ENCODE measurements at places on chromosomes 3 and 15. TPM values are rescaled to one million over a fixed set of nuclear protein-coding genes. Genes with fewer than 3 reads are reported as not detected.
A peak's percentile ranks its signal among the peaks of the same experiment; 100 is the strongest.

DNA sequence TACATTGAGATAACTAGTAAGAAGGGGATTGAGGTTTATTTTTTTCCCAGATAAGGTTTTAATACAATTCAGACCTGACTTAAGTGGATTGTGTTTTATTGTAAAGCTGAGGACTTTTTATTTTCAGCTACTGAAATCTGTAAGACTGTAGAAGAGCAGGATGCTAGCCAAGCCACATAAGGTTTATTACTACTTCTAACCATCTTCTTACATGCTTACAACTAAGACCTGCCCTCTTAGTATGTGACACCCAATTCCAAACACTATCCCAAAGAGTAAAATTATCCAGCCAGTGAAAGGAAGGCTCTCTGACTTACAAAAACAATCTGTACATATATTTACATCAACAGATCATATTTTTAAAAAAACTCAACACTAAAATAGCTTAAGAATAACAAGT, 564.5 kb upstream of the NAALADL2 start:
- H3K27me3 ChIP-seq: no peaks in the 10 kb centered on the region
- H3K4me3 ChIP-seq: no peak overlapping the region
- no peak for DNase-seq
- H3K27ac ChIP-seq: no peak overlapping the region
- no peaks in the 10 kb centered on the region for H3K4me1 ChIP-seq
- no peaks in the 10 kb centered on the region for H3K36me3 ChIP-seq

DNA sequence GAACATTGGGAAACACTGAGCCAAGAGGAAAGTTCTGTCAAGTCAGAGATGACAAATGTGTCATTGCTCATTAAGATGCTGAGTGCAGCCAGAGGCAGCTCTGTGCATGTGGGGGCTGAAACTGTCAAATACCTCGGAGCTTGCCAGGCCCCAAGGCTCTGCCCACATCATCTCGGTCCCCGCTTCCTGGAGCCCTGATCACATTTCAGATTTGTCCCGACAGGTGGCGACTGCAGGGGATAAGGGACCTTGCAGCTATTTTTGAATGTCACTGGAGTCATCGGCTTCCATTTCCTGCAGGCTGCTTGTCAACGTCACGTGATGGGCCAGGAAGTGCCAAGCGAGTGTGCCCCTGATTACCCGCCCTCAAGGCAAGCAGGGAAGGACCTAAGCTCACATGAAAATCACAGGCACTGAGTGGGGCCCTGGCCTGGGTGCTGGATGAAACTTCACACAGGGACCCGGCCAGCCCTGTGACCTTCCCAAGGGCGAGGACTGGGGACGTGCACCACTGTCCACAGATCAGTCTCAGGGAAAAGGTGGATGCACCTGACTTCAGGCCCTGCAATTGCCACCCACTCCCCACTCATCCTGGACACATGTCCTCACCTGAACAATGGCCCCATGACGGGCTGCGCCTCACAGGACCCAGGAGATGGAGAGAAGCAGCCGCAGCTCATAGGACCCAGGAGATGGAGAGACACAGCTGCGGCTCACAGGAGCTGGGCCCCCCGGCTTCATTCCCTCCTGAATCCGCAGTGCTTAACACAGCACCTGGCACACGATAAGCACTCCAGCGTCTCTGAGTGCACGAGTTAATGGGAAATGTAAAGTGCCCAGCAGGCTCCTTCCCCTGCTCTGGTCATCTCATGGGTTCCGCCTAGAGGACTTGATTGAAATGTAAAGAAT, 73.4 kb downstream of the NUP210 start:
- peaks cover 3% of the 10 kb centered on the region for H3K4me1 ChIP-seq
- no peaks in the 10 kb centered on the region for H3K27me3 ChIP-seq
- H3K27ac ChIP-seq: no peak overlapping the region
- DNase-seq: peak; percentile 91

DNA sequence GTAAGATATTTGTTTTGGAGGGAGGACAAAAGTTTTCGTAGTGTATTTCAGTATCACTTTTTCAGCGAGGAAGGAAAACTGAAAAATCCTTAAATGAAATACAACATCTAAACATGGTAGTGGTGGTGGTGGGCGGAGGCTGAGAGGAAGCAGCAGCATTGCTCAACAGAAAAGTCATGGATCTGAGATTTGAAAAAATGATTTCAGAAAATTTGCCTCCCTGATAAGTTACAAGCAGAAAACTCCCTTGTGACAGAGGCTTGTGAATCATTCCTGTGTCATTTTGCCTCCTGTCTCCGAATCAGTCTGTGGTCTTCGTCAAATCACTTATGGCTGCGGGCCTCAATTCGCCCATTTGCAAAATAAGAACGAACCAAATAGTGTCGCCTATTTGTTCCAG, 965 bp upstream of the CRBN start:
- peaks cover 52% of the 10 kb centered on the region for H3K27me3 ChIP-seq
- no peak for DNase-seq
- H3K27ac ChIP-seq: no peak overlapping the region
- H3K4me1 ChIP-seq: no peaks in the 10 kb centered on the region
- H3K4me3 ChIP-seq: no peak overlapping the region

- no peak overlapping the region for H3K27ac ChIP-seq
- DNase-seq: no peak
- H3K36me3 ChIP-seq: peaks cover 68% of the 10 kb centered on the region
- no peaks in the 10 kb centered on the region for H3K27me3 ChIP-seq
- peaks cover 10% of the 10 kb centered on the region for H3K4me1 ChIP-seq
These were observed 16.9 kb downstream of the TMEM43 start for GRCh38 chr3:14141602-14142341.

DNA sequence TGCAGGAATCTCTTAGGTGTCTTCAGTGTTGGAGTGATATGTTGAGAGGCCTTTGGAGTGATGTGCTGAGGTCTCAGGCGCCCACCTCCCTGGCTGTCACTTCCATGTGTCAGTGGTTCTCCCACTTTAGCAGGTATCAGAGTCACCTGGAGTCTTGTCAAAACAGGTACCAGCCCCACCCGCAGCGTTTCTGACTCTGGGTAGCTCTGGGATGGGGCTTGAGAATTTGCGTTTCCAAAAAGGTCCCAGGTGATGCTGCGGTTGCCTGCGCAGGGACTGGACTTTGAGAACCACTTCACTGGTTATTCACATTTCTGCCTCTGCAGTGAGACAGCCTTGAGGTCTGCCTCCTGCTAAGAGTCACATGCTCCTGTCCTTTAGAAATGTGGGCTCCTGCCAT, 15.5 kb downstream of the UMPS start:
- H3K4me1 ChIP-seq: peaks cover 9% of the 10 kb centered on the region
- H3K4me3 ChIP-seq: no peak overlapping the region
- peaks cover 71% of the 10 kb centered on the region for H3K36me3 ChIP-seq

GRCh38 chr3:89447243-89447642, 339.8 kb downstream of the EPHA3 start:
- DNase-seq: no peak
- no peak overlapping the region for H3K4me3 ChIP-seq
- no peak overlapping the region for H3K27ac ChIP-seq
- no peaks in the 10 kb centered on the region for H3K27me3 ChIP-seq
- no peaks in the 10 kb centered on the region for H3K36me3 ChIP-seq
- H3K4me1 ChIP-seq: no peaks in the 10 kb centered on the region

GRCh38 chr3:171824116-171824515, 13.8 kb upstream of the PLD1 start:
- H3K36me3 ChIP-seq: no peaks in the 10 kb centered on the region
- H3K4me1 ChIP-seq: no peaks in the 10 kb centered on the region
- H3K27ac ChIP-seq: no peak overlapping the region
- no peaks in the 10 kb centered on the region for H3K27me3 ChIP-seq
- no peak overlapping the region for H3K4me3 ChIP-seq

DNA sequence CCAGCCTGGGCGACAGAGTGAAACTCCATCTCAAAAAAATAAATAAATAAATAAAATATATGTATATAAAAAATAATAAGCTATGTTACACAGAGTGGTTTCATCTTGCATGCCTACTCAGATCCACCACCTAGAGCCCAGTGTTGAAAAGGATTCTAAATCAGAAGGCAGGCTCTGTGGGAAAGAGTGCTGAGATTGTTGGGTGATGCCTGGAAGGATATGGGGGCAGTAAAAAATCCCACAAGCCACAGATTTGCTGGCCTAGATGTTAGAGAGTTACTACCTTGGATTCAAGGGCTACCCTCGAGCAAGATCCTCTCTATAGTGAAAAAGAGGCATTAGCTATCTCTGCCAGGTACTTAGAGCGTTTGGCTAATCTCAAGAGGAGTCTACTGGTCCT, 144.3 kb downstream of the STAC start:
- DNase-seq: no peak
- H3K36me3 ChIP-seq: no peaks in the 10 kb centered on the region
- H3K27ac ChIP-seq: no peak overlapping the region
- peaks cover 4% of the 10 kb centered on the region for H3K27me3 ChIP-seq
- H3K4me1 ChIP-seq: peaks cover 2% of the 10 kb centered on the region
- no peak overlapping the region for H3K4me3 ChIP-seq

DNA sequence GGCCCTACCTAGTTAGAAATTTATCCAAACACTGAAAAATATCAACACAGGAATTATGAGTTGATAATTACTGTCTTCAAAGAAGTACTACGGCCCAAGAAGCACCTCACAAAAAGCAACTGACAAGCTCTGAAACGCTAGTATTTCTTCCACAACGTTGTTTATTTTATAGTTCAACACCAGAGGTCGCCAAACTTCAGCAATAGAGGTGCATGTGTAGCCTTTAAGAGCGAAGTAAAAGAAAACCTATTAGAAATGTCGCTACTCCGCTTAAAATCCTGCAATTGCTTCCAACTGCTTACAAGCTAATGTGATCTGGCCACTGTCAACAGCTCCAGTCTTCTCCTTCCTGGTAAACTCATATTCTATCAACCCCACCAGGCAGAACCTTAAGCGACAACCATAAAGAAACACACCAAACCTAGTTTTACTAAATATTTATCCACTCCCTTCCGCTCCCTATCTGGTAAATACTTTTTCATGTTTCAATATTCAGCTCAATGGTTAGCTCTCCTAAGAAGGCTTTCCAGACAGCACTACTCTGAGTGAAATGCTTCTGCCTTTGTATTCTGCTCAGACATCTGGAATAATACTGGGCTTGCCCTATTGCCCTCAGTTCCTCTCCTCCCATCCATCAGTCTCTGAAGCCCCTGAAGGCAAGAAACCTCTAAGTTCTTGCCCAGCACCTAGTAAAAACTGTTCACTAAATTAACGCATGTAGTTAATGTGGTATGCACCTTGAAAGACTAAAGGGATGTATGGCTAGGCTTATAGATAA, 110.2 kb downstream of the NR1I2 start:
- peaks cover 56% of the 10 kb centered on the region for H3K36me3 ChIP-seq
- peak overlapping the region; percentile 38 for H3K27ac ChIP-seq
- DNase-seq: peak; percentile 60
- no peaks in the 10 kb centered on the region for H3K4me1 ChIP-seq
- no peaks in the 10 kb centered on the region for H3K27me3 ChIP-seq

GRCh38 chr15:36903195-36903594, 197.2 kb downstream of the MEIS2 start:
- H3K27me3 ChIP-seq: peaks cover 27% of the 10 kb centered on the region
- H3K36me3 ChIP-seq: no peaks in the 10 kb centered on the region
- peaks cover 6% of the 10 kb centered on the region for H3K4me1 ChIP-seq
- DNase-seq: no peak
- H3K4me3 ChIP-seq: no peak overlapping the region

DNA sequence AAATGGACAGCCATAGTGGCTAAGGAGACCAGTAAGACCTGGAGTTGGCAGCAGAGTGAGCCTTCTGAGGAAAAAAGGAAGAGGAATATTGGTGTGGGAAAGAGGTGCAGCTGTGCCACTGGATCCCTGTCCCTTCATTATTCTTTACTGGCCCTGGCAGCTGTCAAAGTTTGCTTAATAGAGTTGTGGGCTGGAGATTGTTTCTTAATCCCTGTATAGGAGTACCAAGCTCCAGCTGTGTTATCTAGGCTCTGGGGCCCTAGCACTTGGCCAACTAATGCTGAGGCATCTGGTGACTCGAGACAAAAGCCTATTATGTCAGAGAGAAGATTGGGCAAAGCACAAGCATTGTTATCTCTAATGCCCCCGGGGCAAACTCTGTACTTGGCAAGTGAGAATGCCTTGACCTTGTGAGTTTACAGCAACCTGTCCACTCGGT, 61.4 kb downstream of the ZNF609 start:
- peak; percentile 70 for DNase-seq
- H3K27me3 ChIP-seq: no peaks in the 10 kb centered on the region
- peaks cover 14% of the 10 kb centered on the region for H3K4me1 ChIP-seq
- H3K36me3 ChIP-seq: peaks cover 13% of the 10 kb centered on the region
- peak overlapping the region; percentile 67 for H3K27ac ChIP-seq
- peak overlapping the region; percentile 56 for H3K4me3 ChIP-seq

GRCh38 chr15:85878828-85879225, 84.1 kb upstream of the KLHL25 start:
- no peaks in the 10 kb centered on the region for H3K4me1 ChIP-seq
- no peak overlapping the region for H3K4me3 ChIP-seq
- no peaks in the 10 kb centered on the region for H3K27me3 ChIP-seq
- no peak overlapping the region for H3K27ac ChIP-seq

DNA sequence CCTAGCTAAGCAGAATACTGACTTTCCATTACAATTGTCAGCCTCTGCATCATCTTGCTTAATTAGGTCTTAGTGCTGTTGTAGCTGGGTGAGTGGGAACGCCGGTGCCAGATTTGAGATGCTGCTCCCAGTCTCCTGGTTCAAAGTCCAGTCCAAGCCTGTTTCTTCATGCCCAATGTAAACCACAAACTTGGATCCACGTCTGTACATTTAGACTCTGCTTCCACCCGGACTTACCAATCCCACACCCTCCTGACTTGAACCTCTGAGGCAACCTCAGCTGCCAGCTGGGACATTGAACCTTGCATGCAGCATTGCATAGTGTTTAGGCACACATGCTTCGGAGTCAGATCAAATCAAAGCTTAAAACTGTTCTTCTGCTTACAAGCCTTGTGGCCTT, 43.0 kb downstream of the BCL2L10 start:
- DNase-seq: no peak
- no peak overlapping the region for H3K4me3 ChIP-seq
- peaks cover 11% of the 10 kb centered on the region for H3K36me3 ChIP-seq
- no peaks in the 10 kb centered on the region for H3K27me3 ChIP-seq
- no peak overlapping the region for H3K27ac ChIP-seq

Gene INSYN1
- 0.99 TPM for total RNA-seq

Gene PRRT3
- 12.1 TPM for total RNA-seq

Gene ACSBG1
- 1.2 TPM for total RNA-seq

Gene POPDC2
- 0.40 TPM for total RNA-seq

Gene SV2B
- total RNA-seq: 8.8 TPM

Gene NRG4
- total RNA-seq: 1.3 TPM

Gene ARPIN
- total RNA-seq: 8.2 TPM

Gene POLG
- 46.4 TPM for total RNA-seq

Gene PLSCR2
- 2.7 TPM for total RNA-seq

Gene PYGO1
- total RNA-seq: 0.73 TPM
